ENCODE measurements at places on chromosomes 11 and 22.
A peak's percentile ranks its signal among the peaks of the same experiment; 100 is the strongest.

DNA sequence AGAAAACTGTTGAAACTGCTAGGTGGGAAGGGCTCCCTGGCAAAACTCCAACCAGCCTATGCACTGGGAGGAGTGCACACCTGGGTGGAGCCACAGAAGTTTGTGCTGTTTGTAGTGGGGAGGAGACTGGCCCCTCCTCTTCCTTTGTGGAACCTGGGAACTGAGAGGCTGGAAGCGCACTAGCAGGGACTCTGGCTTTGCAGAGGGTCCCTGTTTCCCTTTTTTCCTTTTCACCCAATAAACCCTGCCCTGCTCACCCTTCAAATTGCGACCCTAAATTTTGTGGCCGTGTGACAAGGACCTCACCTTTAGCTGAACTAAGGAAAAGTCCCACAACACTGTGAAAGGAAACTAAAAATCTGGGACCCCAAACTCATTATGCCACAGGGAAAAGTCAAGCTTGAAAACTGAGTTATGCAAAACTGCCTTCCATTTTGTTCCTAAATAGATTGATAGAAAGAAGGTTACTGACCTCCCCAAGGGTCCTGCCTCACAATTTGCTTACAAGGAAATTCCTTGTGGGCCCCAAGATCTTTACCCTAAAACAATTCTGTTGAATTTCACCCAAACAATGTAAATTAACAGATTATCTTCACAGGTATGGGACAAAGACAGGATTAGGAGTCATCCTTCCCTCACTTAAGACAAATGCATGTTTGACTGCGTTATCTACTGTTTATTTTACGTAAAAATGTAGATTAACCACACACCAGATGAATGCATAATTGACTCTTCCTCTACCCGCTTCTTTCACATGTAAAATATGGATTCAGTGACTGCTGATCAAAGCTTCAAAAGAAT is 81.0 kb downstream of the SLC36A4 start:
- DNase-seq: no peak

GRCh38 chr11:107505647-107506225 is 48.1 kb upstream of the CWF19L2 start:
- no peak for DNase-seq

DNA sequence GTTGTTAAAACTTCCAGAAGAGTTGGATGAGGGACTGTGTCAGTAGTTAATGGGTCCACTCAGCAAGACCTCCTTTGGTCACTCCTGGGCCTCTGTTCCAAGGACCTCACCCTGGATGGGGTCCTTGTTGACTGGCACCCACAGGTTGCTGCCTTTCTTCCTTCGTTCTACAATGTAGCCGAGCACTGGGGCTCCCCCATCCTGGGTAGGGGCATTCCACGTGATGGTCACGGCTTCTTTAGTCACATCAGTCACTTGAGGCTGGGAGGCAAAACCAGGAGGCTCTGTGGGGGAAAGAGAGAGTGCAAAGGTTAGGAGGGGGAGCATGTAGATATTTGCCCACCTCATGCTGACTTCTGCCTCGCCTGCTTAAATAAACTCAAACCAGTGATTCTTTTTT is 12.0 kb downstream of the TMEM86A start:
- no peak for DNase-seq

DNA sequence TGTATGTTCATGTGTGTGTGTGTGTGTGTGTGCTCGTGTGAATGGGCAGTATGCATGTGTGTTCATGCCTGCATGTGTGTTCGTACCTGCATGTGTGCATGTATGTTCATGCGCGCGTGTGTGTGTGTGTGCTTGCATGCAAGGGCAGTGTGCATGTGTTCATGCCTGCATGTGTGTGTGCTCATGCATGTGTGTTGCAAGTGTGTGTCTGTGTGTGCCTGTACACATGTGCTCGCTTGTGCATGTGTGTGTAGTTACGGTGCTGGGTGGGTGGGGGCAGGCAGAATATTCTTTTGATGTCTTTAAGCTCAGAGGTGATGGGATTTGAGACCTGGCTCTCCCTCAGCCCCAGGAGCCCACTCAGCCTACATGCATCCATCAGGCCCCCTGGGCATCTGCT is 822.1 kb downstream of the BRD1 start:
- DNase-seq: no peak

- no peak for DNase-seq
Measured at GRCh38 chr11:60064111-60064510, 7.6 kb downstream of the MS4A3 start.

DNA sequence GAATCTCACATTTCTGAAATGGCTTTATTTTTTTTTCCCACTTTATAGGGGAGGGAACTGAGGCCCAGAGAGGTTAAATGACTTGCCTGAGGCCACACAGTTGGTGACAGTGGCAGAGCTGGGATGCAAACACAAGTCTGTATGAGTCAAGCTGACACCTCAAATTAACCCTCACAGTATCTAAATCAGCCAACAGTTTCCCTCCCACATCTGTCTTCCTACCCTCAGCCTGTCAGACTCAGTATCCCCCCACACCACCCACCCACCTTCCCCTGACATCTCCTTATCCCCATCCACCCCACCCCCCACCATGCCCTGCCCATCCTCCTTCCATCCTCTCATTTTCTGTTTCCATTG is 95.2 kb downstream of the TP53I11 start:
- DNase-seq: peak; percentile 37

GRCh38 chr11:121576531-121576930 is 123.8 kb upstream of the SORL1-AS1 start:
- DNase-seq: no peak

GRCh38 chr22:49491726-49492125 is 335.9 kb downstream of the BRD1 start:
- no peak for DNase-seq

- DNase-seq: no peak
Measured at GRCh38 chr11:128615076-128615475, 27.7 kb upstream of the ETS1 start.

DNA sequence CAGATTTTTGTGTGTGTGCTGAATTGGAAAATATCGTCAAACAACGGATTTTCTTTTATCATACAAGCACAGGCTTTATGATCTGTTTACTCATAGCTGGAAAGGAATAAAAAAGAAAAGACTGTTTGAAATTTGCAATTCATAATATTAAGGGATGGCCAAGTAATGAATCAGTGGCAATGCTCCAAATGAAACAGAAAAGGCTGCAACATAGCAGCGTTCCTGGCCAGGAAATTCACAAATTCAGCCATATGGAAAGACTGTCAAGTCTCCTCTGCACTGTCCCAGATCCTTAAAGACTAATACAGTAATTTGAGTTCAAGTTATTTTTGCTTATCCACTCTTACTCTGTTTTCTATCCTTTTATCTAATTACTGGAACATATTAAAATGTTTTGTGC is 98.2 kb downstream of the MSANTD4 start:
- no peak for DNase-seq

GRCh38 chr11:123493349-123494063 is 63.4 kb downstream of the GRAMD1B start:
- no peak for DNase-seq

Data from stimulated activated CD4-positive, alpha-beta T cell treated with anti-CD3 and anti-CD28 coated beads, Interleukin-4, amount 100 ng/mL, for 24 hours (primary cell).